Esophagus squamous epithelium (tissue), 5 donors: ENCODE measurements at places on chromosomes 2 and 18.

DNA sequence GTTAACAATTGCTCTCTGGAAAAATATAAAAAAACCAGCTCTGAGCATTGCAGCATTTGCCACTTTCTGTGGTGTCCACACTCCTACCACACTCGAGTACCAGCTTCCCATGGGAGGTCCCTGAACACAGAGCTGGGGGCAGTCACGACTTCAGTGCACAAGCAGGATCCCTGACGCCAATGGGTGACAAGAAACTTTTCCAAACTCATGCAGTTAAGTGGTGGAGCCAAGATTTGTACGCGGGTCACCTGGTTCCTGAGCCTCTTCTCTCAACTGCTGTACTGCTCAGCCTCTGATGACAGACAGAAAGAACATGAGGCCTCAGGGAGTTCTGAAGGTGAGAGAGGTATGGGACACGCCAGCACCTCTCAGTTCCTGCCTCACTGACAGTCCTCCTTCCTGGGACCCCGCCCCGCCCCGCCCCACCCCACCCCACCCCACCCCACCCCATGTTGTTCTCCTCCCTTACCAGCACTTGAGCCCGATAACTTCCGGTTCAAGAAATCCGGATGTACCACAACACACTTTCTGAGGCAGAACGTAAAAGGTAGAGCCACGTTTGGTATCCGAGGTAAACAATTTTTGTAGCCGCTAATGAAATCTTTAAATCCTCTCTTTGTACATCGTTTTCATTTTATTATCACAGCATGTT is 287.6 kb downstream of the MYCN start:
- no peak for DNase-seq

GRCh38 chr2:209277444-209277843 is 146.4 kb upstream of the MAP2 start:
- DNase-seq = no peak

DNA sequence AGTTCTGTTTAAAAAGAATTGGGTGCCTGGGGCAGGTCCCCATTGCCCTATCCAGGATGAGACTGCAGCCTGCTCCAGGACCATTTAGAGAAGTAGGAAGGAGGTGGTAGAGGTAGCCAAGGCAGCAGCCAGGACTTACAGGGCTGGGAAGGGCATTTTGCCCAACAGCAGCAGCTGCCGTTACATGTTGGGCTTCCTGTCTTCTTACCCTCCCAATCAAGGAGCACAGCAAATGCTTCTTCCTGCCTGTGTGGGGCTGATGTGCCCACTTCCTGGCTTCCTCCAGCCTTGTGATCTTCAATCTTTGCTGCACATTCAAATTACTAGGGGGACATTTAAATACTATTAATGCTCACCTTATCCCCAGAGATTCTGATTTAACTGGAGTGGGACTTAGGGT is 112.0 kb downstream of the QPCT start:
- no peak for DNase-seq

GRCh38 chr2:160989778-160990177 is 170.4 kb upstream of the TANK start:
- DNase-seq = no peak

DNA sequence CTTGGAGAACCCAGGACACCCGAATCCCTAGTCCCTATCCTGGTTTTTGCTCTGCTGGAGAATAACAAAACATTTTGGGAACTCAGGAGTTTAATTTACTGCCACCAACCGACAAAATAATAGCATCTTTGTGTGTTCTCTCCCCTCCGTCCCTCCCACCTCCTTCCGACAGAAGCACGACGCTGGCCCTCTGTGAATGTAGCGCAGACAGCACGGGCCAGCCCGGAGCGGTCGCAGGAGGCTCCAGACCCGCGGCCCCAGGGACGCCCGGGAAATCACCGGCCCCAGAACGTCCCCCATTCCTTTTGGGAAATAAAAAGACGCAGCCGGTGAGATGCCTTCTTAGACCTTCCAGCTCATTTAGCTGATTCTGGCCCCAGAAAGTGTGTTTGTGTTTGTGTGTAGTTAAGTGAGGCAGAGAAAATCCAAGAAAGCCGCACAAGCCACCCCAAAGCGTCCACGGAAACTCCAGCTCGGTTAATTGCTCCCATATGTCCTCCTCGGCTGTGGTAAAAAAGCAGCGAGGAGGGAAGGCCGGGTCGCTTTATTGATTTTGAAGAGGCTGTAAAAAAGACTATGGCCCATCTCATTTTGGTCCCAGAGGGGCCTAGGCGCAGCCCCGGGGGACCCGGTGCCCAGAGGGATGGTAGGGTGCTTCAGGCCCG is 577 bp upstream of the TANC1 start:
- no peak for DNase-seq

DNA sequence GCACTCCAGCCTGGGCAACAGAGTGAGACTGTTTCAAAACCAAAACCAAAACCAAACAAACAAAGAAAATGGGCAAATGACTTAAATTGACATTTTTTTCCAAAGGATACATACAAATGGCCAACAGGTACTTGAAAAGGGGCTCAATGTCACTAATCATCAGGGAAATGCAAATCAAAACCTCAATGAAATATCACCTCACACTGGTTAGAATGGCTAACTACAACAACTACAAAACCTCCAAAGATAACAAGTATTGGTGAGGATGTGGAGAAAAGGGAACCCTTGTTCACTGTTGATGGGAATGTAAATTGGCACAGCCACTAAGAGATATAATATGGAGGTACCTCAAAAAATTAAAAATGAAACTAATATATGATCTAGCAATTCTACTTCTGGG is 213.2 kb upstream of the HS6ST1 start:
- no peak for DNase-seq

DNA sequence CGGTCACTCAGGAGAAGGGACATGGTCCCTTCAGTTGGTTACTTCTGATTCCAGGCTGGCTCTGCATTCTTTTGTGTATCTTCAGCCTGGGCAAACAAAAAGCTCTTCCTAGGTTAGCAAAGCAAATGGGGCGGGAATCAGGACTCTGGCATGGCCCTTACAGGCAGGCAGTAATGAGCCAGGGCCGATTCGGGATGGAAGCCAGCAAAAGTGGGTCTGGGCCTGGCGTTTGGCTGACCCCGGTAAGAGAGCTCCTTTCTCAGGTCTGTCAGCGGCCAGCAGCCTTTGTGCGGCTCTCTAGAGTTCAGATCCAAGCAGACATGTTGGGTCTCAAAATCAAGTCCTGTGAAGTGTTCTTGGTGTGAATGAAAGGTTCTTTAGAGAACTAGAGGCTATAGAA is 81.5 kb upstream of the EML6 start:
- DNase-seq = no peak

GRCh38 chr2:106572541-106573450 is 85.6 kb downstream of the CD8B2 start:
- no peak for DNase-seq

DNA sequence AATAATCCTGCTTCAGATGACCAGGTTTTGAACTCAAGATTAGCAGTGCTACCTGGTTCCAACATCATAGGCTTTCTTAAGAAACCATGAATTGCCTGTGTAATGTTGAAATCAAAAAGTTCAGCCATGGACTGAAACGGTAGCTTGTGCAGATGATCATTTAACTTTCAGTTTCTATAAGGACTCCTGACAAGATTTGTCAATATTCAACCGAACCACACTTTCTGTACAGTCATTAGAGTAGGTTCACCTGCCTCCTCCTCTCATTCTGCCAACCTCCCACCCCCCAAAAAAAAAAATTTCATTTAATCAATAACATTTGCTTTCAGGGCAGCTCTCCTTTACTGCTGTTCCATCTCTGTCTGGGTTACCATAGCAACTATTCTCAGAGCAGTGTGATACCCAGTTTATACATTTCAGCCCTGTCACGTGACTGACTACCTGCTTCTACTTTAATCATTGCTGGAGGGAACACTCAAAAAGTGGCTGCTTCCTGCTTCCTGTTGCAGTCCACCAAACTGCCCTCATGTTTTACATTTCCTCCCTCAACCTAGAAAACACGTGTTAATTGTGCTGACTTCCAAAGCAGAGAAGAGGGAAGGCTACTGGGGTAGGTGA is 275.5 kb downstream of the SS18 start:
- no peak for DNase-seq

GRCh38 chr2:160753331-160753654 is 259.7 kb upstream of the RBMS1 start:
- DNase-seq = no peak

DNA sequence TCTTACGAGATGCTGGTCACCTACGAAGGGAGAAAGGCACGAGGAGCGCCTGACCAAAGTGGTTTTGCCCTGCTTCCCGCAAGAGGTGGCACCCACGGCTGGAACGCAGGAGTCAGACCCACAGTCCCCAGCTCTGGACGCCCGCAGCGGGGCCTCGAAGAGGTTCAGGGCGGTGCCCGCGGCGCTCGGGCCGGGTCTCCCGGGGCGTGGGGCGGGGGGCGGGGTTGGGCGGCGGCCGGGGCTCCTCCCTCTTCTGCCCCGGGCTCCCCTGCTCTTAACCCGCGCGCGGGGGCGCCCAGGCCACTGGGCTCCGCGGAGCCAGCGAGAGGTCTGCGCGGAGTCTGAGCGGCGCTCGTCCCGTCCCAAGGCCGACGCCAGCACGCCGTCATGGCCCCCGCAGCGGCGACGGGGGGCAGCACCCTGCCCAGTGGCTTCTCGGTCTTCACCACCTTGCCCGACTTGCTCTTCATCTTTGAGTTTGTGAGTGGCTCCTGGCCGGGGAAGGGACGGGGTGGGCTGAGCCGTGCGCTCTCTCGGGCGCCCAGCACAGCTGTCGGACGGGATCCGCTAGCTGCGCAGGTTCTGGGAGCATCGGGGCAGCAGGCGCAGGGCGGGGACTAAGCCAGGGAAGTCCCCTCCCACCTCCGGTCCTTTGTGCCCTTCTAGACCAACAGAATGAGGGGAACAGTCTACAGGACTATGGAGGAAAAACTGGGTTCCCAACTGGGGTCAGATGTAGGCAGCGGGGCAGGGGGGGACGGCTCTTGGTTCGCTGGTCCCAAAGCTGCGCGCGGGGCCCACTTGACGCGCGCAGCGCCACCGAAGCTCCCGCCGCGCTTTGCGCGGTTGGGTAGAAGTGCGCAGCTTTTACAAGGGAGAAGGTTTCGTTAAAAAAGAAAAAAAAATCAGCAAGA is at the start of gene MAL:
Gene MAL (plus strand): TSS at position 303 of the 914 bp plus-strand sequence. CDS start 85 bp downstream, at position 388.
- DNase-seq = no peak

DNA sequence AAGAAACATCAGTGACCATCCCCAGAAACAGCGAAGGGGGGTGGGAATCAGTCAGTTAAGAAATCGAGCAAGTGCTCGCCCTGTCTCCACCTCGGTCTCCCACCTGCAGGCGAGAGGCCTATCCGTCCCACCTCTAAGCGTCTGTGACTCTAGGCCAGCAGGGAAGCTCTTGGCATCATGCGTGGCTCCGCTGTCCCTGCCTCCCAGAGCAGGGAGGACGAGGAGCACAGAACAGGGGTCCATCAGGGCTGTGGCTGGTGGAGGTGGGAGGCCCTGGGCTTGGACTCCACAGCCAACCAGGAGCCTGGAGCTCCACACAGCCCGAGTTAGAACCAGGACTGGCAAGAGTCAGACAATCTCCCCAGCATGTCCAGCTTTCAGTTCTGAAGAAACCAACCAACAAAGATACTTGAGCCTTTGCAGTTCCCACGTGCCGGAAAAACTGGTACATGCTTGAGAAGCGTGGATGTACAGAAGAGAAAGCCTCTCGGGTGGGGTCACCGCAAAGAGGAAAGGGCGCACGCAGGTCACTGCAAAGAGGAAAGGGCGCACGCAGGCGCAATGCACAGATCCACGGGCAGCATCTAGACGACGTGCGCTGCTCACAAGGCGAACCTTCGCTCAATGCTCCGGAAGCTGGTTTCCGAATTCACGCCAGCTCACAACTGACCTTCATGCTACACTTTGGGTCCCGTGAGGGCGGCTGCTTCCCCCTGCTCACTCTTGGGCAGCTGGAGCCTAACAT is 104.5 kb upstream of the ALKAL2 start:
- no peak for DNase-seq
